ENCODE measurements at places on chromosomes 5 and 9.

GRCh38 chr5:65577141-65577540 is 14.0 kb downstream of the PPWD1 start:
- no peak for DNase-seq

DNA sequence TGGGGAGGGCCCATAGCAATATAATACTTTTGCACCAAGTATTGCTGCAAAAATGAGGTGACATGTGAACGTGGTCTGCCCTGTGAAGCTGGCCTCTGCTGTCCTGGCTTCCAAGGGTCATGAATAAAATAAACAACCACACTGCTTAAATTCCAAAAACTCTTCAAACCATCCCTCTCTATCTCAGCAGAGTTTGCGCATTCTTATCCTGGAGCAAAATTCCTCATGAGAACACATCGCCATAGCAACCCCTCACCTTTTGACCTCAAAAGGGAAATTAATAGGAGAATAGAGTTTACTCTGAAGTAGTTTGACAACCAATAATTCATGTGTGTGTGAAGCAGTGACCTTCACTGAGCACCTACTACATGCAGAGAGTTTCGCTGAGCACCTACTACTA is 342.9 kb downstream of the SPOCK1 start:
- no peak for DNase-seq

- DNase-seq: no peak
These were observed 32.2 kb upstream of the ANGPTL2 start for GRCh38 chr9:127154390-127155191.

DNA sequence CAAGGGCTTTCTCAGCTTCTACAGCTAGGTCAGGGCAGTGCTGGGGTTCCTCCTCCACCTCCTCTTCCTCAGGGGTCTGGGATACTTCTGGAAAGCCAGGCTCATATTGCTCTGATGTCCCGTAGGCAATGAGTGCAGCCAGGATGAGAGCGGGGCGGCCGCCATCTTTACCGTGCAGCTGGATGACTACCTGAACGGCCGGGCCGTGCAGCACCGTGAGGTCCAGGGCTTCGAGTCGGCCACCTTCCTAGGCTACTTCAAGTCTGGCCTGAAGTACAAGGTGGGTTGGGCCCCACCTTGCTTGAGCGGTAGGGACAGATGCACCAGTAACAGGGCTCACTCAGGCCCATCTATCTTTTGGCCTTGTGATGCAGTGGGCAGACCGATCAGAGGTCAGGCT is 34.8 kb downstream of the GSN start:
- no peak for DNase-seq

GRCh38 chr9:124260769-124261603 is 3.2 kb downstream of the NEK6 start:
- no peak for DNase-seq

- no peak for DNase-seq
These were observed 742.0 kb upstream of the RGMB start for GRCh38 chr5:98031496-98031895.

GRCh38 chr9:6973762-6974161 is 216.0 kb downstream of the KDM4C start:
- DNase-seq: no peak

DNA sequence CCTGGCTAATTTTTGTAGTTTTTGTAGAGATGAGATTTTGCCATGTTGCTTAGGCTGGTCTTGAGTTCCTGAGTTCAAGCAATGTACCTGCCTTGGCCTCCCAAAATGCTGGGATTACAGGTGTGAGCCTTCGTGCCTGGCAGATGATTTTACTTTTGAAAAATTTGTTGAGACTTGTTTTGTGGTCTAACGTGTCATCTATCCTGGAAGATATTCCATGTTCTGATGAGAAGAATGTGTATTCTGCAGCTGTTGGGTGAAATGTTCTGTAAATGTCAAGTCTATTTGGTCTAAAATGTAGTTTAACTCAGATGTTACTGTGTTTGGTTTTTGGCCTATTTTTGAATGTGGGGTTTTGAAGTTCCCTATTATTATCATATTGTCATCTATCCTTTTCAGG is 145.6 kb downstream of the XRCC4 start:
- no peak for DNase-seq

- DNase-seq: no peak
These were observed 27.0 kb downstream of the CDKN2A start for GRCh38 chr9:21967169-21967568.

DNA sequence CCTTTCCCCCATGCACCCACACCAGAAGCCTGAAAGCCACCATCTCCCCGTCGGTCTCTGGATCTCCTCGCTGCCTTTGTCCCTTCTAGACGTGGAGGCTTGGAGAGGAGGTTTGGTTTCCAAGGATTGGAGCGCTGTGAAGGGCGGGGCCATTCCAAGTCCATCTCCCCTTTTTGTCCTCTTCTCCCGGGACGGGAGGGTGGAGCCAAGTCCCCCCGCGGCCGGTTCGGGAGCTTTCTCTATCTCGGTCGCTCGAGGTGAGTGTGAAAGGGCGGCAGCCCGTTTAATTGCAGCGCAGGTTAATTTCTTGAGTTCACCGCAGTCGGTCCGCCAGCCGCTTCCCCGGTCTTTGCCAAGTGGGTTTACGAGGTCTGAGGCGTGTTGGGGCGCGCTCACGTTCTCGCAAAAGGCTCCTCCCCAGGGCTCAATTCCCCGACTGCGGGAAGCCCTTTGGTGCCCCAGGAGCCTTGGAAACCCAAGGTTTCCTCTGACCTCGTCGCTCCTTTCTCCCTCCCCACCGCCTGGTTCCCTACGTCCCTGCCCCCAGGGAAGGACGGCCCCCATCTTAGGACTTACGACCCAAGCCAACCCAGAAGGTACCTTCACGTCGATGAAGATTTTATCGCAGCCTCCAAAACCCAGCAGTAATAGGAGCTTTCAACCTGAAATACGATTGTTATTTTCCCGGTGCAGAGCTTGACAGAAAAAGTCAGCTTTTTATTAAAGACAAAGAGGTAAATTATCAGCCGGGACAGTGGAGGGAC is 2.8 kb upstream of the ZNF462 start:
- no peak for DNase-seq

- no peak for DNase-seq
These were observed 97.6 kb downstream of the SEMA6A start for GRCh38 chr5:116476897-116477537.

GRCh38 chr9:21684831-21685362 is 117.5 kb upstream of the MTAP start:
- no peak for DNase-seq

- DNase-seq: no peak
These were observed 10.3 kb upstream of the AK1 start for GRCh38 chr9:127887792-127888191.

- DNase-seq: peak; percentile 76
These were observed 1.2 kb upstream of the AJM1 start for GRCh38 chr9:136840877-136841645.

DNA sequence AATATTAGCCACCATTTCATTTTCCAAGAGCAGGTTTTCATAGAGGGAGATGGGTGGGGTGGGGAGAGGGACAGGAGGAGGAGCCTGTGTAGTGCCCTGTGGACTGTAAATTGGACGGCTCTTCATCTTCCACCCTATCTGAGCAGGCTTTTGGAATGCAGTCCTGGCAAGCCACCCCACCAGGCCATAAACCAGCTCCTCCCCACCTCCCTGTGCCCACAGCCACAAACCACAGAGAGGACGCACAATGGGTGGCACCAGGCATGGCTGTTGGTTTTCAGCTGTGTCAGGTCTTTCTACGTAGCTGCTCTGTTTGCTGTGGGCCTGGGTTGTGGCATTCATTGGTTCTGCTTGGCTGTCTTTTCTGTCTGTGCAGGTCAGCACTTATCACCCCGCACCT is 58.0 kb downstream of the PLAC8L1 start:
- DNase-seq: no peak

DNA sequence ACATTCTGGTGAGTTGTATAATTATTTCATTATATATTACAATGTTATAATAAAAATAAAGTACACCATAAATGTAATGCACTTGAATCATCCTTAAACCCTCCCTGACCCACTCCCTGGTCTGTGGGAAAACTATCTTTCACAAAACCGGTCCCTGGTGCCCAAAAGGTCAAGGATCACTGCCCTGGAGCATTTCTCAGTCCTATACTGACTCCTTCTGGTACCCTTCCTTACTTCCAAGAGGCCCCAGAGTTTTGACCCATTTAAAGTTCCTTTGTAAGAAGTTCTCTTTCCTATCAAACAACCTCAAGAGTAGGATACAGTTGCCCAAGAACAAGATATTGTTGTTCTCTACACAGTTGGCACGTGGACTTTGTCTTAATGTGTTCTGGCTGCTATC is 88.9 kb upstream of the TRPM3 start:
- no peak for DNase-seq

GRCh38 chr5:170238456-170239196 is 5.8 kb downstream of the C5orf58 start:
- no peak for DNase-seq

- DNase-seq: peak; percentile 63
These were observed 24.4 kb upstream of the GRPEL2 start for GRCh38 chr5:149320791-149321330.

- DNase-seq: no peak
These were observed 27.1 kb downstream of the RASGRF2 start for GRCh38 chr5:80987078-80987766.

DNA sequence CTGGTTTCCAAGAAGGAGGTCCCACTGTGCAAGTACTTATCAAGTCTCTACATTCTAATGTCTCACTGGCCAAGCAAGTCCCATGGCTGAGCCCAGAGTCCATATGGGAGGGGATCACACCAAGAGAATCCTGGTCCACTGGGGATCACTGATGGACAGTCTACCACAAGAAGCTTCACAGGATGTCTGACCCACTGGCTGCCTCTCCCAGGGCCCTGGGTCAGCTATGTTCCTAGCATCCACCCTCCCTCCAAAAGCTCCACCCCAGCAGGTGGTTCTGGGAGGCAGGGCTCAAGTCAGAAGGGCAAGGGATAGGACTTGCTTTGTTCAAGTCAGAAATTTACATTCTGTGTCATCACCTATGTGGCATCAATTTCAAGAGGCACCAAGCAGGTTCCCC is 508.5 kb downstream of the BNC2 start:
- no peak for DNase-seq

DNA sequence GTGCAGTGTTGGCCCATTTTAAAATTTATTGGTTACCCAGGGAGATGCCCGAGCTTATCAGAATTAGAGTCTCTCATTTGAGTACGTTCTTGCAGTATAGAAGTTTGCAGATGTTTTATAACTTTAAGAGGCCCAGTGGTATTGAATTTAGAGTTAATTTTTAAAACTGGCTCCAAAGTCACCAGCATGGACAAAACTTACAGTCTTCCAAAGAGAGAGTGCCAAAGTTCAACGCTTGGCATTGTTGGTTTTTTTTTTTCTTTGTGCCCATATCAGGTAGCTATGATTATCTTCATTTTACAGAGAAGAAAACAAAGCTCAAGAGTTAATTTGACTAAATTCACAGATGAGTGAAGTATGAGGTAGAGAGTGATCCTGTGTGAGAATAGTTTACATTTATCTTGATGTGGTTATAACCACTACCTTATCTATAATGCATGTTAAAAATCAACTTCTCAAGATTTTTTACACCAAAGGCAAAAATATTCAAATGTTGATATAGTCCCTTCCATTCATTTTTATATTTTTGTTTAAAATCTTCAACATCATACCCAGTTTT is 273.7 kb upstream of the DMRT1 start:
- no peak for DNase-seq

- no peak for DNase-seq
These were observed 146.8 kb upstream of the ADAMTSL1 start for GRCh38 chr9:18327121-18327520.

DNA sequence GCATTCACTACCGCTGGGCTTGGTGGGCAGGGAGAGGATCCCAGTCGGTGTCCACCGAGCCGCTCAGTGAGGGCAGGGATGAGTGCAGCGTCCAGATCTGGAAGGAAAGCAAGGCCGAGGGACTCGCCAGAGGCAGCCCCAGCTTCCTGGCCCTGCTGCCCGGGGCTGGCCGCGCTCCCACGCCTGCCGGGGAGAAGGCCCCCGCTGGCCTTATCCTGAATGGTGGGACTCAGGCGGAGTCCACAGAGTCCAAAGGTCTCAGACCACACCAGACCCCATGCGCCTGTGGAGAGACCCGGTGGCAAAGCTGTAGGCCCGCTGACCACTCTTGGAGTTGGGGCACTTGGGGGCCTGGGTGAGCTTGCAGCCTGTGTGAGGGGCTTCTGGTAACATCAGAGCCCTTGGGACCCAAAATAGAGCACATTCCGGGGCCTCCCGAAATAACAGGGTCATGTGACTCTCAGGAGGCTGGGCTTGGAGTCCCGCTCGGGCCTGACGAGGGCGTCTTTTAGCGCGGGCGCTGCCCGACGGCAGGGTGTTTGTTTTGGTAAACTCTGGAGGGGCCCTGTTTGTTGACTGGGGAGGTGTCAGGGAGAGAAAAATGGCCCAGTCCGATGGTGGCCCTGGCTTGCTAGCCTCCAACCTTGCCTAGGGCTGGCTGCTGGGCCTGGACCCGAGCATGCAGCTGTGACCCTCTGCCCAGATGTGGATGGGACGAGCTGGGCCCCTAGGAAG is 2.8 kb downstream of the RXRA start:
- no peak for DNase-seq

DNA sequence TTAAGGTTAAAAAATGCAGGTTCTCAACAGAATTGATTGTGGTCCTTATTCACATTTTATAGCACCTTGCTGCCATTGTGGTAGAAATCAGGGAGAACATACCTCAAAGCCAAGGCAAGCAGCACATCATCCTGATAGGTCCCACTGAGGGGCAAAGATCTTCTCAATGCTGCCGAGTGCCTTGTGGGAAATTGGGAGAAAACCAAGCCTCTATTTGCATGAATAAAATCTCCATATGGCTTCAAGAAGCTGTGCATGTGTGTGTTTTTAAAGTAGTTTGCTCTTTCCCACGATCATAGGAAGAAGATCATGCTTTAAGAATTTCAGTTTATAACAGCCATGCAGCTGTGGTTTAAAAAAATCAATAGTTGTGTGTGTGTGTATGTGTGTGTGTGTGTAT is 216.9 kb upstream of the FBXL7 start:
- DNase-seq: no peak

DNA sequence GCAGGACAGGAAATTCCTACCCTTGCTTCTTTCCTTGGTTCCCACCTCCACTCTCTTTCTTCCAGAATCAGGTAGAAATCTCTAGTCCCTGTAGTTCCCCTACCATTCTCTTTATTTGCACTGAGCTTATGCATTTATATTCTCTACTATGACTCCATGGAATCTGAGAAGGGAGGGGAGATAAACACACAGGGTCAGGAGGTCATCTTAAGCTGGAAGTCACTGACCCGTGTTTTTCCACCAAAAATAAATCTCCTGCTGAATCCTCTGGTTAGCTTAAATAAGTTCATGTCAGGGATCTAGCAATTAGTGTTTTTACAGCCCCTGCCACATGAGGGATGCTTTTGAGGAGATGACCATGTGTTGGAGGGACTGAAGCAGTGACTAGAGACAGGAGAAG is 3.7 kb downstream of the ACTL7B start:
- DNase-seq: no peak

DNA sequence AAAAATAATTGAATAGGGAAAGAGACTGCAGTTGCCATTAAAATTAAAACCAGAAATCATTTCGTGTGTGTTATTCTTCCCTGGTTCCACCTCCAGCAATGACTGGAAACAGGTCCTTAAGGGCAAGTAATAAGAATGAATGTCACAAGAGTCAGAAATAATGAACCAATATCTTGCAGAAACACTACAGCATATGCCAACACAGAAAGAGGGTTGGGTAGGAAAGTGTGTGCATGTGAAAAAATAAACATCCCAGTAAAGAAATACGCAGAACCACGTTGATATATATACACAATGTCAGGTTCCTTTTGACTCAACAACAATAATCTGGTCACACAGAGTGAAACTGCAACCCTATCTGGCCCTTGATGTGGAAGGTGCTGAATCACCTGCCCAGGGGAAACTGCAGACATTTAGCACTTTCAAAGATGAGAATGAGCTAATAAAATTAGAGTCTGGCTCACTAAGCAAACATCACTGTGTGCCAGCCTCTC is 15.0 kb downstream of the HMHB1 start:
- peak; percentile 25 for DNase-seq

- DNase-seq: no peak
These were observed 245.1 kb upstream of the ISL1 start for GRCh38 chr5:51138164-51138563.
